IPS-NIHi11 (cell line): ENCODE measurements at places on chromosomes 2 and 18.

- DNase-seq: no peak
Observed at GRCh38 chr2:207515671-207516070, 14.1 kb upstream of the CREB1 start.

GRCh38 chr2:205610437-205610836, 71.9 kb upstream of the NRP2 start:
- no peak for DNase-seq

GRCh38 chr18:48767090-48767690, 183.6 kb downstream of the SMAD7 start:
- DNase-seq: no peak

DNA sequence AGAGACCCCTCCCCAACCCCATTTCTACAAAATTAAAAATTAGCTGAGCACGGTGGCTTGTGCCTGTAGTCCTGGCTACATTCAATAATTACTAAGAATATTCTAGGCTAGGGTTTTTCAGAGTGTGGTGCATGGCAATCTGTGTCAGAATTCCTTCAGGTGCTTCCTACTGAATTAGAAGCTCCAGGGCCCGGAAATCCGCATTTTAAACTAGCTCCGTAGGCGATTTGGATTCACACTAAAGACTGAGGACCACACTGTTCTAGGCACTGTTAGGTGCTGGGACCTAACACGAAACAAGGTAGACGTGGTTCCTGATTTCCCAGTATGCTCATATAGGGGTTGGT, 628 bp upstream of the ZFAND2B start:
- no peak for DNase-seq

DNA sequence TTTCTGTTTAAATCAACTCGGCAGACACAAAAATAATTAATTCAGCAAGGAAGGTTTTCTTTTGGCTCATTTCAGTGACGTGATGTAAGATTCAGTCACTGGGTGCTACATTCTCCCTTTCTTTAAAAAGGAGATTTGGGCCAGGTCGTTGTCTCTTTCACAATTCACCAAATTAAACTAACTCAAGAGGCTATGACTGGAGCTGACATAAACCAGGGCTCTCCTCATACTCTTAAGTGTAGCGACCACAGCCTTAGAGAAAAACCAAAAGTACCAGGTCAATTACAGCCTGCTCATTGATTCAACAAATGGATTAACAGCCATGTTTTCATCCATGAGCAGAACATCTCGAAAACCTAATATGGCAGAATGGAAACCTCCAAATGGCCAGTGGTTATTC, 85.7 kb downstream of the PAX3 start:
- DNase-seq: no peak

DNA sequence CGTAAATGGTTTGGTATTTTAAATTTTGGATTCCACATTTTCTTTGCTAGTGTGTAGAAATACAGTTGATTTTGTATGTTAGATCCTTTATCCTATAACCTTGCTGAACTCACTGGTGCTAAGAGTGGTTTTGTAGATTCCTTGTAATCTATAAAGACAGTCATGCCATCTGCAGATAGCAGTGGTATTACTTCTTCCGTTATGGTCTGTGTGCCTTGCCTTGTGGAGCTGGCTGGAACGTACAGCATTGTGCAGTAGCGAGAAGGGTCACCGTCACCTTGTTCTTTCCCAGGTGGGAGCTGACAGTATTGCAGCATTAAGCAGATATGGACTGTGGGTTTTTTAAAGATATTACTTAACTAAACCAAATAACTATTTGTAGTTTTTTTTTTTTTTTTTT, 33.7 kb downstream of the ATP9B start:
- no peak for DNase-seq

GRCh38 chr2:223102450-223102849, 50.5 kb downstream of the KCNE4 start:
- DNase-seq: no peak

- DNase-seq: no peak
Observed at GRCh38 chr2:70520825-70521224, 32.8 kb downstream of the TGFA start.

DNA sequence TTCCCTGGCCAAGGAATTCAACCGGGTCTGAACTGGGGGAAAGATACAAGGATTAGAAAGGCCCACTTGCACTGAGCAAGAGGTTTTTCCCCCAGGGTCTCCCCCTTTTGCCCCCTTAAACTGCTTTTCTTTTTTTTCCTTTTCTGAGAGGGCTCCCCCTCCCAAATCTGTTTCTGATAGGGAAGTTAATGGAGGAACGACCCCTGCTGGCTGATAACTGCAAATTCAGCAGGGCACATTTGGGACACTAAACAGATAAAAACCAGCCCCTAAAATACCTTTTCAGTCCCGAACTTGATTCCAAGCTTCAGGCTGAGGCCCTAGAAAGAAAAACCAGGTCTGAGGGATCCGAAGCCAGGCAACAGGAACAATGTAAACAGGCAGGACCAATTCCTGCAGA, 1012.4 kb upstream of the CRIM1 start:
- DNase-seq: no peak

DNA sequence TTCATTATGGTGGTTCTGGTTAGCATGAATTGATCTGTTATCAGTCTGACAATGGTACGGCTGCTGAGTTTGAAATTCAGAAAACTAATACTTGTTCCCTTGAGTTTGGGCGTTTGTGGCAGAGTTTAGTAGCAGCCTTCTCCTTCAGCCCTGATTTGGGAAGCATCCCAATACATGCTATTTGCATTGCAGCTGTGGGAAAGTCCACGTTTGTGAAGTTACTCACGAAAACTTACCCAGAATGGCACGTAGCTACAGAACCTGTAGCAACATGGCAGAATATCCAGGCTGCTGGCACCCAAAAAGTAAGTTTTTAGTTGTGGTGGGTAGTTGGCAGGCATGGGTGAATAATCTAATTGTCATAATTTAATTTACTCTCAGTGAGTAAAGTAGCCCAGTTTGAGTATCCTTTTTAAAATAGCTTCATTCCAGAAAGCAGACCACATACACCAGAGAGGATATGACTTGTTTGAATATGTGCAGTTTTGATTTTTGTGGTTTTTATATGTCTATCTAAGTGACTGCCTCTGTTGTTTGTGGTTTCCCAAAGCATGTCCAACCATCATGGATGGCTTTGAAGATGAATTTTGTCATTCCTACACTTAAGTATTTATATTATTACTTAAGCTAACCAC, 12.2 kb downstream of the DGUOK start:
- DNase-seq: no peak

- no peak for DNase-seq
Observed at GRCh38 chr2:191486584-191487320, 191.2 kb upstream of the NABP1 start.

GRCh38 chr2:113230531-113230930, 48.2 kb downstream of the PAX8 start:
- DNase-seq: no peak

DNA sequence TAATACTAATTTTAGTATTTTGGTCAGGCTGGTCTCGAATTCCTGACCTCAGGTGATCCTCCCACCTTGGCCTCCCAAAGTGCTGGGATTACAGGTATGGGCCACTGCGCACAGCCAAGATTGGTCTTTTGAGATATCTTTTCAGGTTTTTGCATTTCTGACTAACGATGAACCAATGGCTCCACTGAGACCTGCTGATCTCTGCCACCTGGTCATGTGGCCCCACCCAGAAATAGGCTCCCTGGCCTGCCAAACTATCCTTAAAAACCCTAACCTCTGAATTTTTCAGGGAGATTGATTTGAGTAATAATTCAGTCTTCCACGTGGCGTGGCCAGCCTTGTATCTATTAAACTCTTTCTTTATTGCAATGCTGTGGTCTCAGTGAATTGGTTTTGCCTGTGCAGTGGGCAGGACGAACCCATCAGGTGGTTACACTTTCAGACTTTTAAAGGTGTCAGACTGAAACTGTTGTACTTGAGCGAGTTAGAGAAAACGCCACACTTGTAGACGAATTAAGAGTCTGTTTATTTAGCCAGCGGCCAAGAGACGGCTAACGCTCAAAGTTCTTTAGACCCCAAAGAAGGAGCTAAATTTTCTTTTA, 85.8 kb upstream of the MSH6 start:
- no peak for DNase-seq

- DNase-seq: no peak
Observed at GRCh38 chr2:157174321-157174720, 83.2 kb upstream of the GALNT5 start.

DNA sequence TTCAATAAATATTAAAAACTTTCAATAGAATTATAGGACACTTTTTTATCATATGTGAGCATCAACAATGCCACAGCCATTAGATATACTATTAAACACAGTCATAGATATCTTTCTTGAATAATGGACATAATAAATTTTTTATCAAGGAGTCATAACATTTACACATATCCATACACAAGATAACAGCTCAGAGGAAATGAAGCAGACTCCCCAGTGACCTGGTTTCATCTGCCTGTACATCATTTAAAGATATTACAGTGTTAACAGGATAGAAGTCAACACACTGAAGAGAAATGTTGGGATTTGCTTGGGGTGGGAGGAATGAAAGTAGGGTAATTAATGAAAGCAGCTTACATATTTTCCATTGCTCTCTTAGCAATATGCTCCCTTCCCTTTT, 5.1 kb downstream of the SCG2 start:
- DNase-seq: no peak

DNA sequence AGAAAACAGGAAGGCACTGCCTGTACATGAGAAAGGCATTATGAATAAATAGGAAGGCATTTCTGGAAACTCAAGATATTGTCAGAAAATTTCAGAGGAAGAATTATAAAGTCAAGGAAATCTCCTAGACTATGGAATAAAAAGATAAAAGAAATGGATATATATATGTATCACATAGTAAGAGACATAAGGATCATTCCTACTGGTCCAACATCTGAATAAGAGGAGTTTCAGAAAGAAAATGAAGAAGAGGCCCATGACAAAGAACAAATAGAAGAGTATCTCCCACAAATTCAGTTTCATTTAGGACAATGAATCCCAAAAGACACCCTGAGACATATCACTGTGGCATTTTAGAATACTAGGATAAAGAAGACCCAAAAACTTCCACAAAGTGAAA, 178.8 kb downstream of the PRKCE start:
- DNase-seq: no peak
